ENCODE measurements at places on chromosomes 3 and 15. TPM values are rescaled to one million over a fixed set of nuclear protein-coding genes. Genes with fewer than 3 reads are reported as not detected.

DNA sequence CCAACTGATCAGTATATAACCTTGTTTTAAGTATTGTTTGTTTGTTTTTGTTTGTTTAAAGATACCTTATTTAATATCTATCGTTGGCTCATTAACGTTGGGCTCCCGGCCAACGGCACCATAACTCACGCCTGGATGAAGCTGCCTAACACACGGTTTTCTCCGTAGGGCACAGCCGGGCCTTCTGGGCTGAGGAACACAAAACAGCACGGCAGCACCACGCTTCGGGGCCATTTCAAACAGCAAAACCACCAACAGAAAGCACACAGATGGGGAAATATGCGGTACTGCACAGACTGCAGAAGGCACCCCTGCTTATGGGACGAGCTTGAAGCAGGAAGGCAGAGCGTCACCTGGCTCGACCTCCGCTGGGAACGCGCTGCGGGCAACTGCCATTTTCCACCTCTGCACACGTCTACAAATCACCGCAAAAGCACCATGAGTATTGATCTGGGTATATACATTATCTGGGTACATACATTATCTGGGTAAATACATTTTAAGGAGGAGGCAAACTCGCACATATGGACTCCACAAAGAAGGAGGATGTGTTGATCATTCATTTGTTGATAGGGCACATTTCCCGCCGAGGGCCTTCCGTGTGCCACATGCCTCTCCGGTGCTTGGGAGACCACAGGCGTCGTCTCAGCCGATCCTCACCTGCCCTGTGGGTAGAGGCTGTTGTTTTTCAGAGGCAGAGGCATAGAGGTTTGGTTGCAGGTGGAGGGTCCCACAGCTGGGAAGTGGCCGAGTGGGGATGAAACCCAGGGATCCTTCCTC, 123.7 kb upstream of the ATP2B2 start:
- DNase-seq = no peak

- no peak for DNase-seq
These were observed 78.9 kb downstream of the SLTM start for GRCh38 chr15:58854593-58854992.

- no peak for DNase-seq
These were observed 8.7 kb upstream of the WNT7A start for GRCh38 chr3:13888576-13888975.

Gene DUOX2
- 0.08 TPM for total RNA-seq

Gene SCN5A
- 162 TPM for total RNA-seq

Gene NANOGP8
- total RNA-seq = not detected
